ENCODE measurements at places on chromosomes 3 and 15.

DNA sequence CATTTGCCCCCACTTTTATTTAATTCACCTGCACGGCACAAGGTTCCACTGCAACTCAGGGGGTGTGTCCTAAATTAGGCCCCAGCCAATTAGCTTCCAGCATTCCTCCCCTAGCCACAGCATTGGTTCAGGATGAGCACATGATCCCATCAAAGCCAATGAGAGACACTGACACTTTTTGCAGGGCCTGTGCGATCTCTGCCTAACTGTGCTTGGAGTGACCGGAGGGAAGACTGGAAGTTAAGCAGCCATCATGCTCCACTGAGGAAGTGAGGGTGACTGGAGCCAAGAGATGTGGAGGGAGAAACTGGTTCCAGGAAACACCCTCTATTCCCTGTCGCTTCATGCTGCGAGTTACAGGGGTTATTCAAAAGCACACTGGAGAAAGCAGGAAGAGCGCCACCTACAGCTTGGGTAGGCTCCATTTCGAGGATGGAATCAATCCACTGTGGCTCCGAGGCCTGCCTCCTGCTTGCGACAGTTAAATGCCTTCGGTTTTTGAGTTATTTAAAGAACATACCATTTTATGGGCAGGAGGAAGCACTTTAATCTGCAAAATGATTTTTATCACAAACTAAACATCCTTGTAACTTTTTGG is 122.2 kb upstream of the WNT5A start:
- DNase-seq = no peak

DNA sequence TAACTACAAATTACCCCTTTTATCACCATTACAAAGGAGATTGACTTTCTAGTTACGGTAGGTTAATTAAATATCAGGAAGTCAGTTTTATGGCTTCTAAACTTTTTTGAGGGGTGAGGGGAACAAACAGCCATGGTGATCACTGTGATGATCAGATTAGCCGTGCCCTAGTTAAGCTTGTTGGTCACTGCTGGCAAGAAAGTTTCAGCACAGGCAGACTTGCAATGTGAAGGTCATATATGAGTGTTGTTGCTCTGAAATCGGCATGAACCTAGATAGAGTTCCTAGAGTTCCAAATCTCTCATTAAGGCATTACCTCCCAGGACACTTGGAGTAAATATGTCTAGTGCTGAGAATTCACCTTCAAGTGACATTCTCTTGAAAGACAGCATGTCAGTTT is 156.6 kb downstream of the GHSR start:
- no peak for DNase-seq

DNA sequence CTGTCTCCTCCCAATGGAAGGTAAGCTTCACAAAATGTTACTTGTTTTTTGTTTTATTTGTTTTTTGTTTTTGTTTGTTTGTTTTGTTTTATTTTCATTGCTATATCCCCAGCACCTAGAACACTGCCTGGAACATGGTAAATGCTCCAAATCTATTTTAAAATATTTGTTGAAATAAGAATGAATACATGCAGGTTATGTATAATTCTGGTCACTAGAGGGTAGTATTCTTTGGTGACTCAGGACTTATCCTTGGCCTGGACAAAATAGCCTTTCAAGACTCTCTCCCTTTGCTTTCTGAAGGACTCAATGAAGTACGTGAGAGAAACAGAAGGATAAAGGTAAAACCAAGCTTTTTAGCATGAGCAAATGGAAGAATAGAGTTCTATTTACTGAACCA is 46.9 kb upstream of the PPP2R3A start:
- no peak for DNase-seq

DNA sequence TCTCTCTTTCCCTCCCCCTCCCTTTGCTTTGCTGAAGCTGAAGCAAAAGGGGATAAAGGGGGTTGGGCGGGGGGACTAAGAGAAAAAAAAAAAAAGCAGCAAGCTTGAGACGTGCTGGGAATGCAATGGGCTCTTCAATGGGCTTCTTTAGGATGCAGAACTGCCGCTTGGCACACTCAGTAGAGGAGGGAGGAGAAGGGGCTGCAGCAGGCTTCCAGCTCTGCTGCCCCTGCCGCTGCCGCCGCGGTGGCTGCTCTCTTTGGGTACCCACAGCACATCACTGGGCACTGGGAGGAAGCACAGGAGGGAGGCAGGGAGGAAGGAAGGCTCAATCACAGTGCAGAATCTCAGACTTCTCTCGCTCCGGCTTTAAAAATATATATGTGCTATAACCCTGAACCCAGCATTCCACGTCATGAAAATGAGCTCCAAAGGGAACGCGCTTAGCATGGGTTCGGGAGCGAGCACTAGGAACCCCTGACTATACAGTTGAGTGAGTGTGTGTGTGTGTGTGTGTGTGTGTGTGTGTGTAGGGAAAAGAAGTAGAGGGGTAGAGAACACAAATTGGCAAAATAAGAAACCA is 3.5 kb downstream of the SLITRK3 start:
- DNase-seq = no peak

GRCh38 chr15:70101459-70102113 is 3.9 kb upstream of the TLE3 start:
- DNase-seq = no peak

DNA sequence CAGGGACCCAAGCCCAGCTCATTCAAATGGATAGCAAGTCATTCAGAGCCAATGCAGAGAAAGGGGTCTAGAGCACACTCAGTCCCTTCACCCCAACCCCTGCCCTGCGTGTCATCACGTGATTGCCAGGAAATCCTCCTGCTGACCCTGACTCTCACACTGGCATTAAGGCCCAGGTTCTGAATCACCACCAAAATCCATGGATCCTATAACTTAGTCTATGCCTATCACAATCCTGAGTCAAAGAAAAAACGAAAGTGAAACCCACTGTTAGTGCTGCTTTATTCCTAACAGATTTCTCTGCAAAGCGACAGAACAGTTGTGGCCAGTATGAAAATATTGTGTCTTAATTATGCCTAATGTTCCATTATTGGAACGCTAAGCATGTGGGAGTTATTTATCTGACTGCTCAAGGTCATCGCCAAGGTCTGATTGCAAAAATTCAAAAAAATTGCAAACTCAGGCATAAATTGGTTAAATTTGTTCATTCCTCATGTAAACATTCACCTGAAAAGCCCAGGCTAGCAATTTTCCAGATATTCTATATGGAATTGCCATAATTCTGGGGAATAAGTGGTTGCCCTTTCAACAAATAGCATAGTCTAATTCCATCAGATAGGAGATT is 108.7 kb upstream of the EIF1B start:
- no peak for DNase-seq

DNA sequence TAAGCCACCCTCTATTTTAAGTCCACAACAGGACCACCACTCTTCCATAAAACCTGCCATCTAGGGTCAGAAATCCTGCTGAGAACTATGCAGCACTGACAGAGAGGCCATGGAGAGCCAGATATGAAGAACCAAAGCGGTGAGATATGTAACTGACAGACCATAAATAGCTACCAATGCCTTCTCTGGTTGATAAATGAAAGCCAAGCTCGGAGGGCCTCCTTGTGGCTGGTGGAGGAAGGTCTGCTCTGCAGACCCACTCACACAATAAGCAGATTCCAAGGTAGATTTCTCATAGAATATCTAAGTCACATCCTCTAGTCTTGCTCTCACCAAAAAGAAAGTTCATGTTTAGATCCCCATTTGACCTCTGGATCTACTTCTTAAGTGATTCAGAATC is 38.9 kb downstream of the RYK start:
- DNase-seq = no peak

GRCh38 chr3:139198186-139198585 is 145.6 kb upstream of the MRPS22 start:
- no peak for DNase-seq

- no peak for DNase-seq
Measured at GRCh38 chr3:8840556-8840955, 71.1 kb upstream of the OXTR start.

- no peak for DNase-seq
Measured at GRCh38 chr3:61463191-61463590, 98.2 kb upstream of the PTPRG start.

DNA sequence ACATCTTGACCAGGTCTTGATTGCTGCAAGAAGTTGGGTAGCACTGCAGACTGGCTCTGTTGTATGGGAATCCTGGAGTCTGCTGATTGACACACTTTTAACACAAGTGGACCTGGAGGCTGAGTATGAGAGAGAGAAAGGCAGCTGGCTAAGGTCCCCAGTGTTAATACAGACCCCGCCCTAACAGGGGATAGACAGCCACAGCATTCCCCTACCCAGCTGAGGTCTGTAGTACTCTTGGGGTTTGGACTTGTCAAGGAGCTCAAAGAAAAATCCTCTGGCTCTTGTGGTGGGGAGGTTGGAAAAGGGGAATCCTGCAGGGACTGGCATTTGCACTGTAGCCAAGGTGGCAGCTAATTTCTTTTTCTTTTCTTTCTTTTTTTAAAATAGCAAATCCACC is 192.7 kb downstream of the ZNF621 start:
- DNase-seq = no peak

GRCh38 chr15:38324939-38325647 is 72.5 kb downstream of the SPRED1 start:
- DNase-seq = no peak

DNA sequence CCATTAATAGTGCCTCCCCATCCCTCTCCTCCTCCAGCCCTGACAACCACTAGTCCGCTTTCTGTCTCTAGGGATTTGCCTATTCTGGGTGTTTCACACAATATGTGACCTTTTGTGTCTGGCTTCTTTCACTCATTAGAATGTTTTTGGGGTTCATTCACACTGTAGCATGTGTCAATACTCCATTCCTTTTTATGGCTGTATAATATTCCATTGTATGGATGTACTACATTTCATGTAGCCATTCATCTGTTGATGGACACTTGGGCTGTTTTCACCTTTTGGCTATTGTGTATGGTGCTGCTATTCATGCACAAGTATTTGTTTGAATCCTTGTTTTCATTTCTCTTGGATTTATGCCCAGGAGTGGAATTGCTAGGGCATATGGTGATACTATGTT is 16.5 kb downstream of the GRK7 start:
- DNase-seq = no peak

GRCh38 chr3:155676252-155676981 is 68.5 kb downstream of the PLCH1 start:
- DNase-seq = no peak

- peak; percentile 57 for DNase-seq
Measured at GRCh38 chr3:114221165-114221880, 16.1 kb downstream of the ZNF80 start.

DNA sequence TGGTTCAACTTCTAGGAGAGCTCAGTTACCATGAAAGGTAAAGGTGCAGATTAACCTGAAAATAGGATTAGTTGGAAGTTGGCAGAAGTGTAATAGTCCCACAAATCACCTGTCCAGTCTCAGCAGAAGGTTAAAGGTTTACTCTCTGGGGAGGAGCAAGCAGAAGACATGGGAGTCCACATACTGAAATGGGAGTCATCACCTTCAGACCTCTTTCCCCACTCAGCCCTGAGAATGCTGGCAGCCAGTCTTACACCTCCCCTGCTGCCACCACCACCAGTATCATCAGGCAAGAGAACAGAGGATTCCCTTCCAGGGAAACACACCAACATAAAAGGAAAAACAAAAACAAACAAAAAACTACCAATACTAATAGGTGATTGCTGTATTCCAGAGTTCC is 13.8 kb upstream of the PLA2G4D start:
- no peak for DNase-seq

DNA sequence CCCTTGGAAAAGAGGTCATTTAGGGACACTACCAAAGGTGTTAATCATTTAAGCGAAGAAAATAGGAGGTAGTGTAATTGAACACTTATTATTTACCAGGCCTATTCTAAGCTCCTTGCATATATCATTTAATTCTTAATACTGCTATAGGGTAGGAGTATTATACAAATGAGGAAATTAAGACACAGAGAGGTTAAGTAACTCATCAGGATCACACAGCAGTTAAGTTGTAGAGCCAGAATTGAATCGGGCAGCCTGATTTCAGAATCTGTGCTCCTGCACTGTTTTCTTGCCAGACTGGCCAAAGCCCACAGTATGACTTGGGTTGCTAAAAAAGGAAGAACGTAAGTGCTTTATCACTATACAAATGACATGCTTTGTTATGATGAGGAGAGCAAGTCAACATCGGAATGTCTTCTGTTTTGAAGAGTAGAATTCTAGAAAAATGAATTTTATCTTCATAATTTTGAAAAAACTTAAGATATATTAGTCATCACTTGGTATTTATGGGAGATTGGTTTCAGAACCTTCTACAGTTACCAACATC is 31.4 kb downstream of the HPS3 start:
- DNase-seq = no peak

DNA sequence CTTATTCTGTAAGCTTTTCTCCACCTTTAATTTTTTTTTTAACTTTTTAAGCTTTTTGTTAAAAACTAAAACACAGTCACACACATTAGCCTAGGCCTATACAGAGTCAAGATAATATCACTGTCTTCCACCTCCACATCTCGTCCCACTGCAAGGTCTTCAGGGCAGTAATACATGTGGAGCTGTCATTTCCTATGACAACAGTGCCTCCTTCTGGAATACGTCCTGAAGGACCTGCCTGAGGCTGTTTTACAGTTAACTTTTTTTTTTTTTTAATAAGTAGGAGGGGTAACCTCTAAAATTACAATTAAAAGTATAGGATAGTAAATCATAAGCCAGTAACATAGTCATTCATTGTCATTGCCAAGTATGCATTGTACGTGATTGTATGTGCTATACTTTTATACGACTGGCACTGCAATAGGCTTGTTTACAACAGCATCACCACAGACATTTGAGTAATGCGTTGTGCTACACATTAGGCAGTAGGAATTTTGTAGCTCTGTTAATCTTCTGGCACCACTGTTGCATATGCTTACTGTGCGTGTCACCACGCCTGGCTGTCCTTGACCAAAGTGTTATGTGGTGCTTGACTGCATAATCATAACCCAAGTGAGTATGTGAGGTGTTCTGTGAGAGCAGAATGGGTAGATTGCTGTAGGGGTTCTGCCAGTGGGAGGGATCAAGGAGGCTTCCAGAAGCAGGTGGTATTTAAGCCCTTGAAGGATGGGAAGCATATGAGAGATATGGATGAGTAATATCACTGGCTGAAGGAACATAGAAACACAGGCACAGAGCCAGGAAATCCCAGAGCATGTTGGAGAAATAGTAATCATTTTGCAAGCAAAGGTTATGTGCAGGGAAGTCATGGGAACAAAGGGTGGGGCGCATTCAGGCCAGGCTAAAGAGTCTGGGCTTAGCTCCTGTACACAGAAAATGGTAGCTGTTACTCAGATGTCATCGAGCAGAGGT is 18.3 kb downstream of the FBXO22 start:
- peak; percentile 15 for DNase-seq

DNA sequence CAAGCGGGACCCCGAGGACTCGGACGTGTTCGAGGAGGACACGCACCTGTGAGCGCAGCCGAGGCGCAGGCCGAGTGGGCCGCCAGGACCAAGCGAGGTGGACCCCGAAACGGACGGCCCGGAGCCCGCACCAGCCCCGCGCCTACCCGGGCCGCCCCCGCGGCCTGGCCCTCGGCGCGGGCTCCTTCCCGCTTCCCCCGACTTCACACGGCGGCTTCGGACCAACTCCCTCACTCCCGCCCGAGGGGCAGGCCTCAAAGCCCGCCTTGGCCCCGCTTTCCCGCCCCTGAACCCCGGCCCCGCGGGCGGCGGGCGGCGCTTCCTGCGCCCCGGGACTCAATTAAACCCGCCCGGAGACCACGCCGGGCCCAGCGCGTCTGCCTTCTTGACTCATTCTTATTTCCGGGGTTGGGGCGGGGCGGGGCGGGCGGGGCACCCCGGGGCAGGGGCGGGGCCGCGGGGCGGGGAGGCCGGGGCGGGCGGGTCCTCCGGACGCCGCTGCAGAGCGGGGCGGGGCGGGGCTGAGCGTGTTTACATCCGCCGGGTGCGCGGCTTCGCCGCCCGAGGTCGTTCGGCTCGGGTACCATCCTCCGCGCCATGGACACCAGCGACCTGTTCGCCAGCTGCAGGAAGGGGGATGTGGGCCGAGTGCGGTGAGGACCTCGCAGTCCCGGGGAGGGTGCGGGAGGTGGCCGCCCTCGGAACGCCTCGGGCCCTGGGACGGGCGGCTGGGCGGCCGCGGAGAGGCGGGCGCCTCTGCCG is at the start of gene ABTB1:
TSS of gene ABTB1 (plus strand) at position 524 of the 762 bp plus-strand sequence. CDS start at position 598, 74 bp downstream.
- peak; percentile 94 for DNase-seq

Measured in CD4-positive, alpha-beta T cell treated with Interleukin-6 for 4 hours (primary cell).